ENCODE measurements at places on chromosomes 16 and 17. TPM values are rescaled to one million over a fixed set of nuclear protein-coding genes. Genes with fewer than 3 reads are reported as not detected.
A peak's percentile ranks its signal among the peaks of the same experiment; 100 is the strongest.

IL17C gene
- total RNA-seq: not detected

CSH2 gene
- not detected for total RNA-seq

PRR15L gene
- total RNA-seq: not detected

TEKT1 gene
- total RNA-seq: not detected

GLP2R gene
- total RNA-seq: 0.43 TPM

PGS1 gene
- 35.4 TPM for total RNA-seq

PARD6A gene
- total RNA-seq: 0.97 TPM

DHX58 gene
- 12.1 TPM for total RNA-seq

SRL gene
- total RNA-seq: under 0.01 TPM

CES1 gene
- total RNA-seq: 0.97 TPM

GRCh38 chr17:11499881-11500280 is 98.4 kb upstream of the DNAH9 start:
- DNase-seq: no peak

DNA sequence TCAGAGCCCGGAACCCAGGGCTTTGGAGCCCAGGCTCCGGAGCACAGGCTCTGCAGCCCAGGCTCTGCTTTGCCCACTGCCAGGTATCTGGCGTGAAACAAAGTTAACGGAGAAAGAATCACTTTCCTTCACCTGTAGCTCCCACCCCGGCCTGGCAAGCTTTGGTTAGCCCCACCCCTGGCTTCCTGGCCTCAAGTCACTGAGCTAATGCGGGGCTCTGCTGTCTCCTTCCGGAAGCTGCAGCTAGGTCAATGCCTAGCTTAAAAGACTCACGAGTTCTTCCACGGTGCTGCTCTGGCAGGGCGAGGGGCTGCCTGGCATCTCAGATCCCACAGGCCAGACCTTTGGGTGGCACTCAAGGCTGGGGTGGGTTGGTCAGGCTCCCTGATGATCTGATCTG is 21.1 kb upstream of the SPPL2C start:
- no peak for DNase-seq

DNA sequence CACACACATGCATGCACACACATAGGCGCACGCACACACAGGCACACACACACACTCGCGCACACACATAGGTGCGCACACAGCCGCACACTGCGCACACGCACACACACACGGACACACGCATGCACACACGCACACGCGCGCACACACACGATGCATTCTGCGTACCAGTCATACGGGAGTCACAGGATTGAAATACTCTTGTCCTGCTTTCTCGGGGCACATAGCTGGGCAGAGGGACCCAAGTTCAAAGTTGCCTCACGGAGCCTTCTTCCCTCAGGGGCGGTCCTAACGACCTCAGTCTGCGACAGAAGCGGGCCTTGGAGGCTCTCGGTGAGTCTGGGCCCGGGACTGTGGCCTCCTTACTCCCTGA is 56.0 kb downstream of the MRM1 start:
- no peak for DNase-seq

GRCh38 chr17:38417210-38417951 is 10.9 kb upstream of the ARHGAP23 start:
- no peak for DNase-seq

DNA sequence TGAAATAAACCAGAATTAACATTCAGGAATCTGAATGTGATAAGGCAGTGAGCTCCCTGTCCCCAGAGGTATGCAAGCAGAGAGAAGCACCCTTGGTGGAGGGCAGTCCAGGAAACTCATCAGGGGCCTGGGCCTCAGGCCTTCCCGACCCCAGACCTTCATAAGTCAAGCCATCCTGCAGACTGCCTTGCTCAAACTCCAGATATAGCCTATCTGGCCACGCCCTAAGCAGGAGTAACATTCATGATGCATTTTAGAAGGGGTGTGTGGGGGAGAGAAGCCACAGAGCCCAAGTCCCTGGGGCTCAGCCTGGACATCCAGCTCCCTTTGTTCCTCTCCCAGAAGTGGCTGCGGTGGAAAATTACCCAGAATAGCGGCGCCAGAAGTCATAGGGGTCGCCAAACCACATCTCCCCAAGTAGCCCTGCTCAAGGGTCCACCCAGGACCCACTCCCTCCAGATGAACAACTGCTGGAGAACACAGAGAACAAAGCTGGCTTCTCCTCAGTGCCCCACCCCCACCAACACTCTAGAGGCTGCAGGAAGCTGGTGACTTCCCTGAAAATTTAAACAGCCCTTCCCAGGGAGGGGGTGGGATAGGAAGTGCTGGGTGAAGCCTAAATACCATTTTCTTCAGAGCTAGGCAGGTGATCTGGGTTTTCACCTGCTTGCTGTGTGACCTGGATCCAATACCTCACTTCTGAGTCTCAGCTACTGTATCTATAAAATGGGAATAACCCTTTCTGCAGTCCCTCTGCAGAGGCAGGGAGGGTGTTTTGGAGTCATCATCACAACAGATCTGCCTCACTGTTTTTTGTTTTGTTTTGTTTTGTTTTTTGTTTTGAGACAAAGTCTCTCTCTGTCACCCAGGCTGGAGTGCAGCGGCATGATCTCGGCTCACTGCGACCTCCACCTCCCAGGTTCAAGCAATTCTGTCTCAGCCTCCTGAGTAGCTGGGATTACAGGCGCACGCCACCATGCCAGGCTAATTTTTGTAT is 1.5 kb upstream of the SREBF1 start:
- peak; percentile 62 for DNase-seq

GRCh38 chr16:58154345-58154744 is 25.2 kb upstream of the CFAP20 start:
- no peak for DNase-seq

DNA sequence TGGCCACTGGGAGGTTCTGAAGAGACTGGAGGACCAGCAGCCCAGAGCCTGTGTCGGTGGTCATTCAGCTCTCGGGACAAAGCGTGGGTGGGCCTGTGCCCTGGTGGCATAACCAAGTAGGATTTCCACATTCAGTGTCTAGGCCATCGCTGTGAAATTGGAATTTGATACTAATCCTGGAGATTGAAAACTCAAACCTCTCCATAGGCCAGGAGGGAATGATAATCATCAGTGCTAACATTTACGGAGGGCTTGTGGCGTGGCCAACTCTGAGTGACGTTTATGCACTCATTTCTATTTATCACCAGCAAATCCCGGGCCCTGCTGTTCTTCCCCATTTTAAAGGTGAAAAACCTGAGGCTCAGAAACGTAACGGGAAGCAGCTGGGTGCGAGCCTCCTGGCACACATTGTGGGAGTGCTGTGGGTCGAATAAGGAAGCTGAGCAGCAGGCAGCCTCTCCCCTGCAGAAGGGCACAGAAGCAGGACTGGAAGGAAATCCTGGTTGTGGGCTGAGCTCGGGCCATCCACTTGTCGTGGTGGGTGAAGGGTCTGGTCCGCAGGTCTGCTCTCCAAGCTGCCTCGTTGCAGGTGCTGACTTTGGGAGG is 33.1 kb downstream of the RAI1 start:
- no peak for DNase-seq

DNA sequence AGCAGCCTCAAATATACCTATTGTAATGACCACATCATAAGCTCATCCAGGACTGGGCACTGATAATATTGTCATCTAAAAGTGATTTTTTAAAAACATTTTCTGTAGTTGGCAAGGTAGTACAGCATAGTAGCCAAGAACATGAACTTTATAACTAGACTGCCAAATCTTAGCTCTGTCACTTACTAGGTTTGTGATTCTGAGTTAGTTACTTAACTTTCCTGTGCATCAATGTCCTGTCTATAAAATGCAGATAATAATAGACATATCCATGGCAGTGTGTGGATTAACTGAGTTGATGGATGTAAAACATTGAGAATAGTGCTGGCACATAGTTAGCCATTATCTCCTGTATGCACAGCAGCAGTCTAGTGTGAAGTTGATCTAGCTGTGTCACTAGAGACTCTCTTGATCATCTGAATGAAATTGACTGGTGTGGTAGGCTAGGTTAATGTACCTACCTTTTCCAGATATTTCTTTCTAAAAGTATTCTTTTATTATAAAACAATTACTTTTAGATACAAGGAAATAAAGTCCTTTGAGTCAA is 101.5 kb downstream of the STXBP4 start:
- DNase-seq: no peak

- peak; percentile 75 for DNase-seq
Observed at GRCh38 chr17:42221886-42222745, 27.8 kb upstream of the GHDC start.

- no peak for DNase-seq
Observed at GRCh38 chr16:89135166-89135565, 36.4 kb upstream of the CDH15 start.

Measured in fibroblast of villous mesenchyme (primary cell).